ENCODE measurements at places on chromosomes 7 and 10. TPM values are rescaled to one million over a fixed set of nuclear protein-coding genes. Genes with fewer than 3 reads are reported as not detected.

- no peak for DNase-seq
Observed at GRCh38 chr7:45084336-45084735, 4.4 kb downstream of the NACAD start.

GRCh38 chr10:43846187-43846680, 197.6 kb upstream of the ZNF32 start:
- no peak for DNase-seq

DNA sequence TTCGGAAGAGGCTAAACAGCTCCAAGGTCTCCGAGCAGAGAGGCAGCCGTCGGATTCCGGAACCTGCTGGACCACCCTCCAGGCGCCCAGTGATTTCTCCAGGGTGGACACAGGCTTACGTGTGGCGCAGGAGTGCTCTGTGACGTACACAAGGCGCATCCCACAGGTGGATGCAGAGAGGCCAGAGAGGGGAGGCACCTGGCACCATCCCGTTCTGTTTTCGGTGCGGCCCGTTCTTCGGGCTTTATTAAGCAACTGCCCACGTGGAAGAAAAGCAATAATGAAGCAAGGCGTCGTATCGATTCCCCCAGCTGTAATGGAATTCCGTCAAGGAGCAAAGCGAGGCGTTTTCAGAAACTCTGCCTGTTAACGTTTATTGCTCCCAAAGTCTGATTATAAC, 163.6 kb downstream of the PTPRN2 start:
- no peak for DNase-seq

Gene GPR22
- total RNA-seq: 4.0 TPM
